Mucosa of gallbladder (tissue), 1 donor: ENCODE measurements at places on chromosomes 5 and 9.
A peak's percentile ranks its signal among the peaks of the same experiment; 100 is the strongest.

DNA sequence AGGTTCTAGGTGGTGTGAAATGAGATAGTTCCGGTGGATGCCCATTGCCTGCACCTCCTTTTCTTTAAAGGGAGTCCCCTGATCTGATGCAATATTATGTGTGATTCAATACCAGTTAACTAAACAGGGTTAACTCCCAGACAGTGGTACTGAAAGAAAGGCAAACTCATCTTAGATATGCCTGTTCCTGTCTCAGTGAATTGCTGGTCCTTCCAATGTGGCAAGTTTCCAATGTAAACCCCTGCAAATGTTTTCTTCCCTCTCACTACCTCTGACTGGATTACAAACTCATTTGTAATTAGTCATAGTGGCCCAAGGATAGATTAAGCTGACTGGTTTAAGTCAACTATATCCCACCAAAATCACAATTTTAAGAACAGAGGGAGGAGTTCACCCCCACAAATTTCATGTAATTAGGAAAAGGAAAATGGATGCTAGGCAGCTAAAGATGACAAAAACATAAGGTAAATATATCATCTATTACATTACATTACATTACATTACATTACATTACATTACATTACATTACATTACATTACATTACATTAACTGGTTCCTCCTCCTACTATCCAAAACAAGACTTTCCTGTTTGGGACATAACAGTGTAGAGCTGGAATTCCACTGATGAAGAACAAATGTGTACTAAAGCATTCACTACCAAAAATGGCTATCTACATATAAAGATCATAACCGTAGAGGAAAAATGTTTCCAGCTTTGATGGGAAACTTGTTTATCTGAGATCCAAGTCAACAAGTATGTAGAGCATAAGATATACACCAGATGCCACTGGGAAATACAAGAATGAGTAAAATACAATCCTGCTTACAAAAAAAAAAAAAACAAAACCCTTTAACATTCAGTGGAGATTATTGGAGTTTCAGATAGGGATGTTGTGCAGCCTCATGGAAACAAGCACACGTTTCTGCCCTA is 121.5 kb upstream of the SNX2 start:
- no peak for DNase-seq

DNA sequence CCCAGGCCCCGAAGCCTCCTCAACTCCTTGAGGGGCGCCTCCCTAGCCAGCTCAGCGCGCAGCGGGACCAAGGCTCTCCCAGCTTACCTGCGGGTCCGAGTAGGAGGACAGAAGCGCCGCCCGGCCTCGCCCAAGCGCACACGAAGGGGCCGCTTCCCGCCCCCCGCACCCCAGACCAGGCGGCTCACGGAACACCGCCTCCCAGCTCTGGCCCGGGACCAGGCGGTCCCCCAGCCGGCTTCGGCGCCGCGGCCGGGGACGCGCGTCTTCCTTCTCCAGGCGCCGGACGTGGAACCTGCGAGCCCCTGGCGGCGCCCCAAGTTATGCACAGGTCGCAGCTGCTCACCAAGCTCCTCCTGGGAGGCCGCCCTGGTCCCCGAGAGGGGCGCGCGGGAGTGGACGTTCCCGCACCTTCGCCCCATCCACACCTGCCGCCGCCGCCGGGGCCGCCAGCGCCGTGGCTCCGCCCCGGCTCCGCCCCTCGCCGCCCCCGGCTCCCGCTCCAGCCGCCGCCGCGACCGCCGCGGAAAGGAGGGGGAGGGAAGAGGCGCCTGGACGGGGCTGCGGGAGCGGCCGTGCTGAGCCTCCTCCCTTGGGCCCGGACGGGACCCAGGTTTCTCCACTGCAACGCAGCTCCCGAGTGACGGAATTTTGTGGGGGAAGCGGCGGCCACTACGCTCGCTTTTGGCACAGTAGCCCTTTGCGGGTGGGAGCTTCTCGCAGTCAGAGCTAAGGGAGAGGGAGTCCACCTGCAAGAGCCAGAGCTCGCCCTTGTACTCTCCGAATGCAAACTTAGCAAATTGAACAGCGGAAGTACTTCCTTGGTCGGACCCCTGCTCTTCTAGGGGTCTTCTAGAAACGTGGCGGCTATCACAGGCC is 77.5 kb upstream of the IFNE start:
- no peak for DNase-seq

DNA sequence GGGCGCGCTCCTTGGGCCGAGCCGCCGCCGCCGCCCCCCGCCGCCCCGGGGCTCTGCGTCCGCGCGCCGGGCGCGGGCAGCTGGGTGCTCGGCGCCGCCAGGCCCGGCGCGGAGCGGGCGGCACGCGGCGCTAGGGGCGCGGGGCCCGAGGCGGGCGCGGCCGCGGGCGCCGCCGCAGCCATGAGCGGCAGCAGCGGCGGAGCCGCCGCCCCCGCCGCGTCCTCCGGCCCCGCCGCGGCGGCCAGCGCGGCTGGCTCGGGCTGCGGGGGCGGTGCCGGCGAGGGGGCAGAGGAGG is 351 bp downstream of the TRIO start:
- DNase-seq, result no peak

DNA sequence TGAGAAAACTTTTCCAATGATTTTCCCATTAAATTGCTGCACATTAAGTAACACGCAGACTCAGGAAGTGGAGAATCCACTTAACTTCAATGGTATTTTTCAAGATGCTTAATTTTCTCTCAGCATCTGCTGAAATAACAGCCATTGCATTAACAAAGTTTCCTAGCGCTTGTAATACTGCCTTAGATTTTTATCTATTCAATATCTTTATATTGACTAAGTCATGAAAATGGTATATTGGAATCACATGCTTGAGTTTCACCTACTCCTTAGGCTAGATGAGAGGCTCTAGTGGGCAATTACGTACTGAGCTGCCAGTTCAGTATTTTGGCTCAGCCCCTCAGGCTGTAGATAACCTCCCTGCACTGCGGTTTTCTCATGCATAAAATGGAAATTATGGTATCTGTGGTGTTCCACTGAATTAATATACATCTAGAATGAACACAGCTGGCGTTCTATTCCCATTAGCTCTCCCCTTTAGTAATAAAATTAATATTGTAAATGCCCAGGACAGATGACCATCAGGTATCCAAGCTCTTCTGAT is 112.9 kb downstream of the MTX3 start:
- no peak for DNase-seq

DNA sequence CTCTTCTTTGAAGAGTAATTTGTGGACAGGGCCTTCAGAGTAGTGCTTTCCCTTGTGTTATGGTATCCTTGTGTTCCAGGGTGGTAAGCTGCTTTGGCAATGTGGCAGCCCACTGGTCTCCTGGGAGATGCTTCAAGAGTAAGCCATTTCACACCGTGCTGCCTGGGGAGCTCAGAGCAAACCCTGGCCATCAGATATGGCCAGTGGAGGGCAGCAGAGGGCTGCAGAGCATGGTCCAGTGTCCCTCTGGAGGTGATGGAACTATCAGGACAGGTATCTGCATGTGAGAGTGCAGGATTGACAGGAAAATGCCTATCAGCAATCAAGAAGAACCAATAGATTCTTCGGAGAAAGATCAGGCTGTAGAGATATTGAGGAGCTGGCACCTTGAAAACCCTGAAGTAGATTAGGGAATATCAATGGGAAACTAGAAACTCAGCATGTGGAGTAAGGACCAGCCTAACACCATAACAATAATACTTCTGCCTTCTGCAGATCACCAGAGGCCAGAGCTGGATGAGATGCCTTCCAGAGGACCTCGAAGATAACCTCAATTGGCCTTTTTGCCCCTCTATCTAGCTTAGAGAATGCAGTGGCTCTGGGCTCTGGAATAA is 90.8 kb downstream of the PLPPR1 start:
- DNase-seq, result peak; percentile 63

DNA sequence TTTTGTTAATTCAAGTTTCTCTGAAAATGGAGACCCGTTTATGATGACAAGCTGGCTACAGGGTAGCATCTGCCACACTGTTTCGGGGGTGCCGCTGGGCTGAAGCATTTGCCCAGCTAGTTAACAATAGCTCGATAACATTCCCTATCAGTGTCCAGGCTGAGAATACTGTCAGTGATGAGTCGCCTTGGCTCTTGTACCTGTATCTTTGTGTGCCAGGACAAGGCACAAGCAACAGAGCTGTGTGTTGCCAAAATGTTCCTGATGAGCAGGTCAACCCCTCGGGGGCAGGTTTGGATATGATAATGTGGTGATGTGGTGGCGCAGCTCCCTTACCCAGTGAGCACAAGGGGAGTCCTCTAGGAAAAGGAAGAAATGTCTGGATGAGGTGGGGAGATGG is 7.0 kb downstream of the TGFBI start:
- DNase-seq, result no peak

DNA sequence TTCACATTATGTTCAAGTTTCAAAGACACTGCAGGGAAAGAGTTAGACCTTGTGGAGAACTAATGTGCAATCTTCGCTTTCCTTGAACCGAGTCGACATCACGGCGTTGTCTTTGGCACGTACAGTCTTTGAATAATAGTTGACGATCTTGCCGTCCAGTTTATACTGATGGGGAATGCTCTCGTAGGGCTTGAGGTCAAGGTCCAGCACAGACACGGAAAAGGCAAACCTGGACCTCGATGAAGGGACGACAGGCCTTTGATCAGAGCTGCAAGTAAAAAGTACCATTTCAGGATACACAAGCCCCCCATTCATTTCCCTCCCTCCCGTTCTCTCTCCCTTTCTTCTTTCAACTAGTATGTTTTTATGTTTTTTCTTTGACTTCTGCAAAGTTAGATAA is 54.1 kb downstream of the IPPK start:
- no peak for DNase-seq
